Activated B cell treated with CpG ODN at 0.5 μM for 24 hours (primary cell): ENCODE measurements at places on chromosomes 4 and X.

GRCh38 chr4:108003982-108004515 lies 14.4 kb downstream of the HADH start:
- no peak for DNase-seq

DNA sequence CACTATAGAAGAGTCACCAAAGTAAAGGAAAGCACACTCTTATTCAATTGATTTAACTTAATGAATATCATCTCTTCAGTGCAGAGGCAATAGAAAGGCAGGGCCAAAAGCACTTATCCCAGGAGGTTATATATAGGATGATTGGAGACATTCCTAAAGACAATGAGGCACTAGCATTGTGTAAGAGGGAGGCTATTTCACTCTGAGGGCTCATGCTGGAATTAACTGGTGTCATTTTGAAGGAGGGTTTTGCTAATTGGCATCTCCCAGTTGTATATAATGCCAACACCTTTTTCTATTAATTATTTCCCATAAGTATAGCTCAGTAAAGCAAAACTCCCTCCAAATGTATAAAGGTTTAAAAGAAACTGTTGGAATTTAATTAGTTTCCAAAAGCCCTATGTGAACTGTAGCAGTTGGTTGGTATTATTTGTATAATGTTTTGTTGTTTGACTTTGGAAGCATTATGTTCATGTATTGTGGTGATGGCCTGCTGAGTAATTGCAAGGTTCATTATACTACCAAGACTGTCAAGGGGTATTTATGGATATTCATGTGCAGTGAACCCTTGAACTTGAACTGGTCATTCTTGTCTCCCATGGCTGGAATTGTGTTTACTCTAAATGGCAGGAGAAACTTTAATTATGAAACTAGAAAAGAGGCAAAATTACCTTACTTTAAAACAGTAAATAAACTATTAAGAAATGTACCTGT lies 270.3 kb downstream of the BMPR1B start:
- no peak for DNase-seq

- no peak for DNase-seq
Measured at GRCh38 chr4:82968972-82969371, 41.7 kb downstream of the LIN54 start.

DNA sequence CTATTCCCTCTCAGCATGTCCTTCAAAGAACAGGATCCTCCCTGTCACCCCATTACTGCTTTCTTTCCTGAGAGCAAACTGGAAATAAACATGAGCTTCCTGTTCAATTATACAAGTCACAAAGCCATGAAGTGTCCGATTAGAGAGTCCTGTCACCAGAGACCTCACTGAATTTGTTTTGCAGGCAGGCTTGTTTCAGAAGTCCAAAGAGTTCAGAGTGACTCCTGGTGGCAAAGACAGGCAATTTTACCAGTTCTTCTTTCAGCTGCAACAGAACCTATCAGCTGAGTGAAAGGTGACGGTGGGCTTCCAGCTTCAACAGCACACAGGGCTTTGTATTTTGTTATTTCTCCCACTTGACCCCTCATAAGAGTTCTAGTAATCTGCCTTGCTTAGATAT lies 6.4 kb downstream of the ELK1 start:
- DNase-seq, result no peak

GRCh38 chrX:125439194-125439849 lies 119.7 kb downstream of the TEX13C start:
- DNase-seq, result no peak

DNA sequence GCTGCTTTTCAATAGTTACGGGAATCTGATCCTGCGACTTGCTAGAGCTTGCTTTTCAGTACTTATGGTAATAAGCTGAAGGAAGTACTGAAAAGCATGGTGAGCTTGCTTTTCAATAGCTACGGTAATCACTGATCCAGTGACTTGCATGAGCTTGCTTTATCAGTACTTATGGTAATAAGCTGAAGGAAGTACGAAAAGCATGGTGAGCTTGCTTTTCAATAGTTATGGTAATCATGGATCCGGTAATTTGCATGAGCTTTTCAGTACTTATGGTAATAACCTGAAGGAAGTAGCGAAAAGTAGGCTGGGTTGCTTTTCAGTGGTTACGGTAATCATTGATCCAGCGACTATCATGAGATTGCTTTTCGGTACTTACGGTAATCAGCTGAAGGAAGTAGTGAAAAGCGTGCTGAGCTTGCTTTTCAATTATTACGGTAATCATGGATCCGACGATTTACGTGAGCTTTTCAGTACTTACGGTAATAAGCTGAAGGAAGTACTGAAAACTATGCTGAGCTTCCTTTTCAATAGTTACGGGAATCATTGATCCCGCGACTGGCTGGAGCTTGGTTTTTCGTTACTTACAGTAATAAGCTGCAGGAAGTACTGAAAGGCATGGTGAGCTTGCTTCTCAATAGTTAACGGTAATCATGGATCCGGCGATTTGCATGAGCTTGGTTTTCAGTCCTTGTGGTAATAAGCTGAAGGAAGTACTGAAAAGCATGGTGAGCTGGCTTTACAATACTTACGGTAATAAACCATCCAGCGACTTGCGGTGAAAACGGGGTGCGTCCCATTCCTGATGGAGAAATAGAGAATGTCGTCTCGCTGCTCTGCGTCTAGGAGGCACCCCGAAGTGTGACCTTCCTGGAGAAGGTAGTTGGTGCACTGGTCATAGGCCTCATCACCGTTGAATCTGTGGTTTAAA lies 6.5 kb downstream of the CRLF2 start:
- DNase-seq, result no peak

DNA sequence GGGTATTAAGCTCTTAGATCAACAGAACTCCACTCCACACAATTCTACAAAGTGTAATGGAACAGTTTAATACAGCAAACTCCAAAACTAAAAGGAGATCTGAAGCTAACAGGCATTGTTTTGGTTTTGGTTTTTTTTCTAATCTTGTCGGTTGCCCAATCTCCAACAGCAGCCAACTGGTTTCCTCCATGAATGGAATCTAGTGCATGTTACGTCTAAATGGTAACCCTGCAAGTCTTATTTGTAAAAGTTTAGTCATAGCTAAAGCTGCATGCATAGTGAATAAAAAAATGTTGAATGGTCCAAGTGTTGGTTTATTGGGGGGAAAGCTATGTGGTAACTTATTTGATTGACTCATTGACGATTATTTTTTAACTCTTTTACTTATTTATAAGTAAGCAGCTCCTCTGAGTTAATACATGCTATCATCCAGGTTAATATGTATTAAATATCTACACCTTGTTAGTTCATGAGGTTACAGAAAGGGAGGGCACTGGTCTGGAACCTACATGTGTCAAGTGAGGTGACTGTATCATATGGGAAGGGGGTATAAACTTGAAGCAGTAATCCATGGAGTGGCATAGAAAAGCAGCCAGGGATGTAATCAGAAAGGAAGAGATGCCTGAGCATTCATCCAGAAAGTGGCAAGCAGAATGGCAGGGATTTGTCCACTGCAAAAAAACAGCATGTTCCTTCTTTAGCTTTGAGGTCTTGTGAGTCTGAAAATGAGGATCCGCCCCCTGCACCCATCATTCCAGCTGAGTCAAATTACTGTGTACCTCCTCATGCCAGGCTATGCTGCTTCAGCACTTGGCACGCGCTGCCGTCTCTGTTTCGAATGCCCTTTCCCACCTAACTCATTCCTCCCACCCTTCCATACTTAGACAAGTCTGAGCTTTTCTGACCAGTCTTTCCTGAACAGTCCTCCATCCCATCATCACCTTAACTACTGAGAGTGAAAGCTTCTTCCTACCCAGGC lies 81.7 kb downstream of the PDGFC start:
- DNase-seq, result no peak

GRCh38 chrX:119181491-119181890 lies 53.9 kb upstream of the KIAA1210 start:
- DNase-seq, result no peak
